ENCODE measurements at places on chromosomes 1 and 21.

DNA sequence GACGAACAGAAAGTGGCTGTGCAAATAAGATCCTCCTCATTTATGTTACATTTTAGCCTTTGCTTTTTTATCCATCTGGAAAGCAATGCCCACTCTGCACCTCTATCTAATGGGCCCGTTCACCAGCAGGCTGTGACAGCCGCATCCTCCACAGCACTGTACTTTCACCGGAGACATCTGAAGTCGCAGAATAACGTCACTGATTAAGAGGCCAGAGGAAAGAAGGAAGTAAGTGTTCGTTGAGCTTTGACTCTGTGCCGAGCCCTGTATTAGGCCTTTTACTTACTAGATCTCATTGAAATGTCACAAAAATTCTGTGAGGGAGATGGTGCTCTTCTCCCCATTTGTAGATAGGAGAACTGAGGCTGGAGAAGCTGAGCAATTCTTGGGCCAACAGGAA lies 62.3 kb downstream of the KAZN start:
- no peak for DNase-seq

- peak; percentile 23 for DNase-seq
Measured at GRCh38 chr1:185733818-185734735, at the start of gene HMCN1. Gene HMCN1, plus strand, starts transcription at chr1:185734391. Its CDS starts 389 bp downstream, at chr1:185734780.

DNA sequence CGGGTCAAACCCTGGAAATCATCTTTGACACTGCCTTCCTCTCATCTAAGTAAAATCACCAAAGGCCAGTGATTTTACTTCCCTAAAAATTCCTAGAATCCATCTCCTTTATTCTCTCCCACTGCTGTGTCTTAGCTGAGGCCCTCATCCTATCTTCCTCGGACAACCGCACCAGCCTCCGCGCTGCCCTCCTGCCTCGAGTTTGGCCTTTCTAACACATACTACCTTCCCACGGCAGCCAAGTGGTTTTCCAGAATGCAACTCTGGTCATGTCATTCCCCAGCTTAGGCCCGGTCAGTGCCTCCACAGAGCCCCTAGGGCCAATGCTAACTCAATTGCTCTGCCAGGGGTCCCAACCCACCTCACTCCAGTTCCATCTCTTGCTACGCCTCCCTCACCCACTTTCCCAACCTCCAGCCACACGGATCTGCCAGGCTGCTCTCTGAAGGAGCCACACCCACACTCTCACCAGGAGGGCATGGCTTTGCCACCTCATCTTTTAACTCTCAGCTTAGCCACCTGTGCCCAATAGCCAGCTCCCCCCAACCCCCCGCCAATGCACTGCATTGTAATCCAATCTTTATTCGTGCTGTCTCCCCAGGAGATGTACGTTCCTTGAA lies 6.8 kb downstream of the TMEM9 start:
- no peak for DNase-seq

- DNase-seq = no peak
Measured at GRCh38 chr1:166679369-166679768, 159.9 kb upstream of the POGK start.

GRCh38 chr1:96525657-96526557 lies 195.7 kb upstream of the PTBP2 start:
- DNase-seq = no peak

DNA sequence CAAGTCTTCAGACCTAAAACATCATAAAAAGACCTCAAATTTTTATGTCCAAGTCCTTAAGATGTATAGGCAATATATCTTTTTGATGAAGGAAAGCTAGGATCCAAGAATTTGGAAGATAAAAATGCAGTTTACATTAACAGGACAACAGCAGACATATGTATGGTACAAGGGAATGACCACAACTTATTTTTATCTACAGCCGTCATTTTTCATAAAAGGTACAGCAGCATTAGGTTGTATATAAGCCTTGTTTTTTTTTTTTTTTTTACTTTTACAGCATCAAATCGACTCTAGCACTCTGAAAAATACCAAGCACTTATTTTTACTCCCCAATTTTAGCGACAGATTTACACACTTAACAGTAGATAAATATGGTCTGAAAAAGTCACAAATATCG lies 1.3 kb downstream of the SRSF10 start:
- DNase-seq = no peak

DNA sequence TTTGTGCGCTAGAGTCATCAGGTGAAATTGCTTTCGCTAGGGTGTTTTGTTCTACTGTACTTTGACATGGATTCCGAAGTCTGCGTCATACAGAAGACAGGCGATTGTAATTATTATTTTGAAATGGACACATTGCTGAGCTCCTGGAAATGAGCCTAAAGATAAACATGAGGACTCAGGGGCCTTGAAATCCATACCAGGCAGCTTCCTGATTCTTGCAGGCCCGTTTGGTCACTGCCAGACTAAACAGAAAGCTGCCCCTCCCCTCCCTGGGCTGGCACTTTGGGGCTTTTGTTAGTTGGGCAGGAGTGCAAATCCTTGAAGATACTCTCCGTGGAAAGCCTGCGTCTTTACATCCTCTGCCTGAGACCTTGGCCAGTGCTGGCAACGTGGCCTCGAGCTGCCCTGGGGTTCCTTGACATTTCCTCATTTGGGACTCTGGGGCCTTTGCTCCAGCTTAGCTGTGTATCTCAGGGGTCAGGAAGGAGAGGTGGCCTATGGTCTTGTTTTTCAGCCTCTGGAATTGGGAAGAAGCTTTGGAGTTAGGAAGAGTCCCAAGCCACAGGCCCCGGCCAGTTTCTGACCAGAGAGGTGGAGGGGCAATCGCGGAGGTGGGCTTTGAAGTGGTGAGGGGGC lies 26.9 kb upstream of the KCNE2 start:
- DNase-seq = no peak

- no peak for DNase-seq
Measured at GRCh38 chr1:240004086-240004749, 87.5 kb upstream of the FMN2 start.

DNA sequence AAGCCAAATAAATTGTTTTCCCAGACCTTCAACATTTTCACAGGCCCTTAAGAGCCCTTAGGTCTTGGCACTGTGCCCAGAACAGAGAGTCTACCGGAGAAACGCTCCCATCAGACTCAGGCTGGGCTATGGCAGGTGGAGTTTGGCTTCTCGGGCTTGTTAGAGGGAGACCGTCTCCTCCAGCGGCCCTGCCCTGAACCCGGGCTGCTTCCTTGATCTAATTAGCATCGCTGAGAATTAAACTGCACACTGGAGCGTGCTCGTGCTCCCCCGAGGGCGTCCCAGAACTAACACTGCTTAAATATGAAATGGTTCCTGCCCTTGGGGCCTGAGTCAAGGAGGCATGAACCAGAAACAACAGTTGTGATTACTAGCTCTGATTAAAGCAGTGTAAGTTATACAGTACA lies 634.4 kb downstream of the MATN1 start:
- DNase-seq = no peak

DNA sequence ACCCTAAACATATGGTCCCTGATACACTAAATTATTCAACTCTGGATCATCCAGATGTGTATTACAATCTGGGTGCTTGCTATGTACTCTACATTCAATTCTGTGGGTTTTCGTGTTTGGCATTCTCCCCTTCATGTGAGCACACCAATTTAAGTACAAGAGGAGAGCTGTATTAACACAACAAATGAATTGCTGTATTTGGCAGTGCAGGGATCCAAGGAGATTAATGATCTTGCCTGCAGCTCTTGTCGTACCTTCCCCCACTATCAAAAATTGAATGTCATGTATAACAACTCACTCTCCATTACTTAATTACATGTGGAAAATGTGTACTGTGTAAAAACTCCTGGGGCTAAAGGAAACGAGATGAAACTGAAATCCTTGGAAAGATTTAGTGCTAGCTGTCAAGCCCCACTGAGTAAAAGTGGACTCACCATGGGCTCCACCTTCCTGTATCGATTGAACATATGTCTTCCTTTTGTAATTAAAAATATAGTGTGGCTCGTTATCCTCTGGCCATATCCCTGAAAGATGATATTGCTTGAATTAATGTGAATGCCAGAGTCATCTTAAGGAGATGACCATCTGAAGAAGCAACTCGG lies 172.2 kb upstream of the L1TD1 start:
- no peak for DNase-seq

All from caudate nucleus (tissue), 63 donors.